Muscle of arm (tissue), 14 donors: ENCODE measurements at places on chromosomes 12 and 14.

DNA sequence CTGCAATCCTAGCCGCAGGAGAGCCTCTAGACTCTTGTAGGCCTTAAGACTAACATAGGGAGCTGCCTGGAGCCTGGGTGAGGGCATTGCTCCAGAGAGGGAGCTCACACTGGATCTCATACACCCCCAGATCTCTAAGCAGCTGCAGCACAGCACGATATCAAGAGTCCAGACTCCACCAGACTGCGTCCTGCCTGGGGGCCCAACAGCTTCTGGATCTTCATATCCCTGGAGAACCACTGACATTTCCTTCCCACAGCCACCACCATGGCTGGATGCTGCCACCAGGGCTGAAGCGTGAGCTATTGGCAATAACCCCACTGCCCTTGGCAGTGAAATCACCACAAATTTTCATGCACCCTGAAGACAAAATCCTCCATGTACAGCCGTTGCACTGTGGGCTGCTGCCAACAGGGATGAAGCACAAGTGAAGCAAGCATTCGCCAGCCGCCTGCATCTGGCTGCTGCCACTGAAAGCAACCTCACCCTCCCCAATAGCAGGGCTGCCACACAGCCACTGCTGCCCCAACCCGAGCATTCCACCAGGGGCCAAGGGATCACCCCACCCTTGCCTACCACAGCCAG lies 28.2 kb downstream of the CACNA2D4 start:
- no peak for DNase-seq

- DNase-seq, result no peak
Measured at GRCh38 chr14:30462358-30462757, 96.6 kb upstream of the G2E3 start.

DNA sequence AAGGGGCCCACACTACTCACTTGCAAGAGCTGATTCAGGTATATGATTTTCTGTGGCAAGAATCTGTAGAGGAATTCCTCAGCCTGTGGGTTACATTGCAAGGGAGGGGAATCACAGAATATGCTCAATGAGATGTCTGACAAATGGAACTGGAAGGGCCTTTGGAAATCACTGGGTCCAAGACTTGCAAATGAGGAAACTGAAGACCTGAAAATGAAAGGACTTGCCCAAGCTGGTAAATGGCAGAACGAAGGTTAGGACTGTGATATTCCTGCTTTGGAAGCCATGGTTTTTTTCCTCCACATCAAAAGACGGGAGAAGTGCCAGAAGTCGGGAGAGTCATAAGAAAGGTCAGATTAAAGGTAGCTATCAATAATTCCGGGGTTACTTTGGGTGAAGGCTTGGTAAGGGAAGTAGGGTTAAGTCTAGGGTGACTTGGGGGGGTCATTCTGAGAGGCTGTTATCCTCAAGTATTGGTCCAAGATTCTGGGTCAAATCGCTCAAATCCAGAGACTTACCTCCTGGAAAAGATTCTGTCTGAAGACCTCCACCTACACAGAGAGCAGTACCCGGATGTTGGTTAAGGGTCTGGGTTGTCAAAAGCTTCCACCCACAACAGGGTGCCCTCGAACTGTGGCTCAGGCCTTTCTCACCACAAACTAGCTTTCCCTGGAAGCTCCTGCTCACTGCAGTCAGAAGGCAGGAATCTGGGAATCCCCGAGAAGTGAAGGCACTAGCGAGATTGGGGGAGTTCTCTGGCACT lies 539 bp downstream of the PSME2 start:
- no peak for DNase-seq

DNA sequence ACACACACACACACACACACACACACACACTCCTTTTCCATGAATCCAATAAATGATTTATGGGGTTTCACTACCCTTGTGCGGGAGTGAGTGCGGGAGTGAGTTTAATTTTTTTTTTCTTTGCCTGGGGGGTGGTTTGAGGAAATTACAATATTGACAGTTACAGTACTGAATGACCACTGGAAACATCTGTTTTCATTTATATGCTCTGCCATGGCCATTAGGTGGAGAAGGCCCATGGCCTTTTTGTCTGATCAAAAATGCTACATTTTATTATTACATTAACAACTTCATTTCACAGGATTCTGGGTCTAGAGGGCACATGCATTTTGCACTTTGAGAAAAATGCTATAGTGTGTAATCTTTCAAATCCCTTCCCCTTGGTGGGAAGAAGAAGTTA lies 5.9 kb downstream of the TBX3 start:
- no peak for DNase-seq

- no peak for DNase-seq
Measured at GRCh38 chr12:123268850-123269249, 2.8 kb downstream of the CDK2AP1 start.

GRCh38 chr12:104280717-104281458 lies 22.7 kb upstream of the EID3 start:
- DNase-seq, result no peak

DNA sequence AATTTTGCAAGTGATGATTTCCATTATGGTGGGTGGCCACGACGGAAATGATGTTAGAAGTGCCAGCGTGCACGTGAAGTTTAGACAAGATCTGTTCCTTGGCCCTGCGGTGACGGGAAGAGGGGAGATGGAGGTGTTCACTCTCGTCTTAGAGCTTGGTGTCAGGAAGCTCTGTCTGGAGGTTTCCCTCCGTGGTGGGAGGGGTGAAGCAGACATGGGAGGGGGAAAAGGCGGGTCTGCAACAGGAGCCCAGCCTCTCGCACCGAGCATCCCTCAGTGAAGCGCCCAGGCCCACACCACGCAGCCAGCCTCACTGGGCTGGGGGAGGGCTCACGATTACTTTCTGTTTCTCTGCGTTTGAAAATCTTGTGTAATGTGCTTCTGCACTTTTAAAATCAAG lies 26.3 kb downstream of the EML1 start:
- no peak for DNase-seq

DNA sequence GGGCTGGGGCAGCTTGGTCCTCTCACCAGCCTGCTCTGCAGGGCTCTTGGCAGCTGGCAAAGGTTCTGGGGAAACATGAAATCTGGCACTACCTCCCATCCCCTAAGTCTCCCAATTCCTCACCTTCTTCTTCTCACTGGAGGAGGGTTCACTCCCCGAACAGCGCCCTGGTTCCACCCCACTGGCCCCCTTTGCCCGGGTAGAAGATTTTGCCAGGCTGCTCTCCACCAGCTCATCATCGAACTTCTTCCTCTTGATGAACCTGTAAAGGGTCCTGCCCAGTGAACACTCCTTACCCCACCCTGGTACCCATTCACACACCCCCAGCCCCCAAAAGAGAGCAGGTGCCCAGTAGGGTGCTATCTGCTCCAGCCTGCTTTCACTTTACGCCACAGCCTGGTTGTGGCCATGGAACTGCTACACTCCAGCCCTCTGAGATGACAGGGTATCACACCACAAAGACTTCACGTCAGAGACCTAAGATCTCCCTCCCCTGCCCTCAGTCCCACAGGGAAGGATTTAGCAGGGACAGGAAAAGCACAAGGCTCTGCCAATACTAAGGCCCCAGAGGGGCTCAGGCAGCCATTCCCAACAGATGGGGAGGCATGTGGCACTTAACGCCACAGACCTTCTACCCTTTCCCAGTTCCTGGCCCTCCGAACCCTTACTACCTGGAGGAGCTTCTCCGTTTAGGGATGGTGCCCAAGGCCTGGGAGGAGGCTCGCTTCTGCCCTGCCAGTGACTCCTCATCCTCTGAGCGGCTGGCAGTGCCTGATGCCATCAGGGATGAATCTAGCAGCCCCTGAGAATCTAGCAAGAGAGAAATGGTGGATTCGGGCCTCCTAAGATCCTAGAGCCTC lies 2.3 kb downstream of the MCRS1 start:
- no peak for DNase-seq

DNA sequence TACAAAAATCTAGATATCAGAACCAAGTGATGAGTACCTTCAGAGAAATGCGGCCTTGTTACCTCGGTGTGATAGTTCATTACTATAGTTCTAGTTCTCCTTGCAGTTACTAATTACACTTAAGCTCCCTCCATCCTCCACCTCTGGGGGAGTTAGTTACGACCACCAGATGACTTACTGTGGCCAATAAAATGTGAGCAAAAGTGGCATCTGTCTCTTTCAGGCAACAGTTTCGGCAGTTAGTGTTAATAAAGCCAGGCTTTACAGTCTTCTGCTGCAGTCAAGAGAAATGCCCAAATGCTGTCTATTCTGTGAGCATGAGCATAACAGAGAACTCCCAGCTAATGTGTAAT lies 6.0 kb downstream of the TXNDC16 start:
- DNase-seq, result no peak

DNA sequence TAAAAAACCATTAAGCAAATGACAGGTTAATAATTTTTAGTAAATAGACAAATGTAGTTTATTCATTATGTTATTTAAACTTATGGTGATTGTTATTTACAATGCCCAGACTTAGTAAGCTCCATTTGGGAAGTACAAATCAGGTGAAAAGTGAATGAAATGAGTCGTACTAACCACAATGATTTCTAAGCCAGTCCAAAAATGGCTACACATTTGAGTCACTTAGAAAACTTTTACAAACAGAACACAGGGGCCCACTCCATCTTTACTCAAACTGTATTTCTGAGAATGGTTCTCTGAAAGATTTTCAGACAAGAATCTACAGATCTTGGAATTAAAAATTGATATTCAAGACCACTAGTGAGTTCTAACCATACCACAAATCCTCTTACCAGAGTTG lies 653.3 kb upstream of the MIS18BP1 start:
- DNase-seq, result no peak

- DNase-seq, result no peak
Measured at GRCh38 chr14:67764496-67764895, 51.9 kb downstream of the ZFYVE26 start.
